Astrocyte (in vitro differentiated cells and primary cell): ENCODE measurements at places on chromosomes 2 and 18.

DNA sequence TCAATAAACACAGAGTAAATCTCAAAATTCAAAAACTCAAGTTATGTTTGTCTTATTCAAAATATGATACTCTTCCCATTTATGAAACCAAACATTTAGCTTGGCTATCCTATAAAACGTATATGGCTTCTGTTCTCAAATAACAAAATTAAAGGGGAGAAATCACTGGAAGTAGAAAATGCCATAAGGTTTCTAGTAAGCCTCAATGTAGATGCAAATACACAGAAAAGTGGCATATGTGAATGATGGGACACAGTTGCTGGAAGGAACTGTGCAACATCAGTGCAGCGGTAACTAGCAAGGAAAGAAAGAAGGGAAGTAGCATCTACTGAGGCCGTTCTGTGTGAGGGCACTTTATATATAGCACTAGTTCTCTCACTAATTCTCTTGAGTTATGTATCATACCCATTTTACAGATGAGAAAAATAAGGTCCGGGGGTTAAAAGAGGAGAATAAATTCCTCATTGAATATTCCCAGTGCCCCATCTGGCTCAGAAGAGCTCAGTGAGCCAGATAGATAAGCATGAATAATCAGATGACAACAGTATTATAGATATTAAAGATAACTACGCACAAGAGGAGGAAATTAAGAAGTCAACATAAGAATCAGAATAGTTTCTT, 27.2 kb downstream of the NBAS start:
- DNase-seq, result no peak

GRCh38 chr2:65128297-65129190, 1.4 kb downstream of the RAB1A start:
- peak; percentile 49 for DNase-seq

GRCh38 chr2:26009567-26009963, 24.3 kb upstream of the RAB10 start:
- DNase-seq, result no peak

DNA sequence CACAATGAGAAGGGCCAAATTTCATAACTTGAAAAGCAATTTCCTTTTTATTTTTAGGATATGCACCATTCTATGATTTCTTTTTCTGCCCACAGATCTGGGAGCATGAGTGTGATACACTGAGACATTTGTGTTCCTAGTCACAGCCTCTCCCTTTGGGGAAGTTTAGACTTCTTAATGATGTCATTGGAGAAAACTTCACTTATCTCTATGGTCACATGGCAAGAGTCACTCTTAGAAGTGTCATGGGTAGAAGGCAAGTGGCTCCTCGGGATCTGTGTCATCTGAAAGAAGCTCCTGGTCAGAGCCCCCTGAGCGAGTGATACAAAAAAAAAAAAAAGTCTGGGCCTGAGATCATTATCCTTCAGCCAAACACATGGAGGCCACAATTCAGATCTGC, 62.5 kb upstream of the LGALSL start:
- DNase-seq, result no peak
